ENCODE measurements at places on chromosomes 1 and 21.

DNA sequence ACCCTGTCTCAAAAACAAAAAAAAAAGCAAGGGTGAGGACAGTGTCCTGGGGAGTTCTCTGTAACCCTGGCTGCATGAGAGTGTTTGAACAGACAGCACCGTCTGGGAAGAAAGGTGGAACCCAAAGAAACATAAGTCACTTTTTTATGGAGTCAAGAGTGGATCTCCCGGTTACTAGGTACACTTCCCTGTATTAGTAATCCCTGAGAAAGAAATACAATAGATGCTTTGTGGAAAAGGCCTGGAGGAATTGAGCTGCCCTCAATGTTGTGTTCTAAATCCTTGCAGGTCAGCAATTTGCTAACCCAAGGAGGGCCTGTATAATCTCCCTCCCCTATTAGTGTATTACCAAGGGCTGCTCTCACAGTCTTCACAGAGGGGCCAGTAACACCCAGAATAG is 16.6 kb downstream of the DEGS1 start:
- no peak for DNase-seq

DNA sequence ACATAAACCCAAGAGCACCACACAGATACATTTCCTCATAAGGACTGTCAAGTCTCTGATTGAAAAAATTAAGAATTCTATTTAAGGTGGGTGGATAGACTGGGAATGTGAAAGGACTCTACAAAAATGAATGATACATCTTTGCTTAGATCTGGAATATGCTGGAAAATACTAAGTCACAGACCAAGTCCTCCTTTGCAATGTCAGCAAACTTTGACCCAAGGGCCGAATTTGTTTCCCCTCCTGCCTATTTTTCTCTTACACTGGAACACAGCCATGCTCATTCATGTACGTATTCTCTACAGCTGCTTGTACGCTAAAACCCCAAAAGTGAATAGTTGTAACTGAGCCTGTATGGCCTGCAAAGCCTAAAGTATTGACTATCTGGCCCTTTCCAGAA is 180.7 kb downstream of the ADSS2 start:
- DNase-seq: no peak

DNA sequence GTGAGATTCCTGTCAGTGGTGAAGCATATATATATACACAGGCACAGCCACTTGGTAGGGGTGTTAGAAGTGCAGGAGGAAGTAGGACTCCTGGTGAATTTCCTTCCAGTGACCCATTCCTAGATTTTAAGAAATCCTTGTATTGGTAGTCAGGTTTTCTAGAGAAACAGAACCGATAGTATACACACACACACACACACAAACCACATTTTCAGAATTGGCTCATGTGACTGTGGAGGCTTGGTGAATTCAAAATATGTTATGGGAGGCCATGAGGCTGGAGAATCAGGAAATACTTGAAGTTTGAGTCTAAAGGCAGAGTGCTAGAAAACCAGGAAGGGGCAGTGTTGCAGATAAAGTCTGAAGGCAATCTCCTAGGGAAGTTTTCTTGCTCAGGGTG is 114.2 kb downstream of the FCRL5 start:
- no peak for DNase-seq

DNA sequence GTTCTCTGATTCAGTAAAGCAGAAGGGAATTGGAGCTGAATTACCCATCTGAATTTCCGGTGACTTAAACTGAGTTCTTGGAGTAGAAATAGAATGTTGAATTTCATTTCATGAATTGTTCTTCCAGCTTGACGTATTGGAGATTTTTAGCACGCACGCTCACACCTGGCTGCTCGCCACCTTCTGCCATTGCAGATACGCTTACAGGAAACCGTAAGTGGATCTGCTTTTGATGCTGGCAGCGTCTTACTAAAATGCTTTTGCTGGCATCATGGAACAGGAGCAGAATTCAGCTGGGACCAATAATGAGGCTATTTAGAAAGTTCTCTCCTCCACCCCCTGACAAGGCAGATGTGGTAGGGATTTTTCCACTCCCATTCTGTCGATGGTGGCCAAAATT is 17.7 kb upstream of the ELAVL4 start:
- no peak for DNase-seq

GRCh38 chr1:104797982-104798381 is 1048.3 kb downstream of the AMY1C start:
- DNase-seq: no peak

DNA sequence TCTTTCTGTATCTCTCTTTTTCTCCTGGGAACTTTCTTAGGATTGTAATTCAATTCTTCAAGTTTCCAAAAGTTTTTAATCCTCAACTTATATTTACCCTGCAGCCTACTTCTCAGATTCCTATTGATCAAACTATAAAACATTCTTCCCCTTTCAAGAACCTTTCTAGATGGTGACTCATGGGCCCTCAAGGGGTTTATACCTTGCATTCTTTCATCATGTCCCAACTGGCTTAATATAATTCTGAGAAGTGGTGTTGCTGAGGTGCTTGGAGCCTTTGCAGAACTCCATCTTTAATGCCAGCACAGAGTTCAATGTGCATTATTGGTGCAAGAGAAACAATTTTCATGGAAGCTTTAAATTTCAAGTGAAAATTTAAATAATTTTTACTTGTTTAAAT is 273.4 kb downstream of the VAV3 start:
- no peak for DNase-seq

DNA sequence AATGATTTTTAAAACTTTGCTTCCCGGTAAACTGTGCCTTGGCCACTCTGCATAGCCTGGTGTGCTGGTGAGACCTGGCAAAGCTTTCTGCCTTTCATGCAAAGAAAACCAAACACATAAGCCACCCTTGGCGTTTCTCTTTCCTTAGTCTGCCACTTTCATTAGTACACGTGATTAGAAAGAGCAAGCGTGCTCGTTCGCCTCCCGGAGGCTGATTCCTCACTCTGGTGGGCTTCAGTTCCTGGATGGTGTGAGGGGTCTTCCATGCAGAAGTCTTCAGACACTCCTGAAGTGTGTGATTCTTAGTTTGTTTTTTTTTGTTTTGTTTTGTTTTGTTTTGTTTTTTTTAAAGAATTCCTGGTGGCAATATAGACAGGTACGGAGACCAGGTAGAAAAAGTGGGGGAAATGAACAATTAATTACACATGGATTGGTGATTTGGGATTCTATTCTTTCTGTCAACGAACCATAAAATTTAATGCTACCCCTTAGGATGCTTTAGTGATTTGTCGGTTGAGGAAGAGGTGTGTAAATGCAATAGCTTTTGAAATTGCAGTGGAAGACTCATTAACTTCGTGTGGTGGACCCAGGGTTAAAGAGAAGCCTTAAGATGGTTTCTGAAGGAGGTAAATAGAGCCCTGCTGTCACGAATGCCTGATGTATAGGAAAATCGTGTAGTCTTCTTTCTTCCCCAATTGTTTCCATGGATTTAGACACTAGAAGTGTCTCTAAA is 2.1 kb downstream of the GALNT2 start:
- DNase-seq: no peak

GRCh38 chr1:62361431-62361830 is 42.2 kb upstream of the KANK4 start:
- no peak for DNase-seq

DNA sequence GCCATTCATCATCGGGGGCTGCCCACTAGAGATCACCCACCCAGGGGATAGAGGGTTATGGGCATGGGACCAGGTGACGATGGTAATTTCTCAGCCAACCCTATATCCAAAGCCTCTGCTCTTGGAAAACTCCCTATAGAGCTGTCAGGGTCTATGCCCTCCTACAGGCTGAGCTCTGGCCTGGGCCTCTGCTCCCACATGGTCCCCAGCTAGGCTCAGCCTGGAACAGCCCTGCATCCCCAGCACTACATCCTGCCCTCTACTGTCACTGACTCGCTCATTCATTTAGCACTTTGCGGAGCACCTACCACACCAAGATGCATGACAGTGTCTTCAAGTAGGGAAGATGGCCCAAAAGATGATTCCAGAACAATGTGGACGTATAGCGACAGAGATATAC is 45.0 kb upstream of the EPS8L3 start:
- DNase-seq: no peak

DNA sequence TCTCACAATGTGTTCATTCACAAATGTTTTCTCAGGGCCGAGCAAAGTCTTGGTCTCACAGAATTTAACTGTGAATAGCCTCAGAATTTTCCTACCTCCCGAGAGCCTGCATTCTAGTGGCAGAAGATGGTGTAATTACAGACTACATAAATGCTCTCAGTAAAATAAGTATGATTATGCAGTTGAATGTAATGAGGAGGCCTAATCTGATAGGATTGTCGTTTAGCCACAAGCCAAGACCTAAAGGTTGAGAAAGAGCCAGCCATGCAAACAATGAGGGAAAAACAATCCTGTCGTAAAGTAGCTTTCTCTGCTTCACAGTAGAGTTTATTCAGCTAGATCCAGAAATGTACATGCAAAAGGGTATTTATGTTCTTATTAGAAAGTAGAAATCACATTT is 607.8 kb upstream of the B3GALT2 start:
- no peak for DNase-seq

GRCh38 chr1:106502659-106503058 is 553.8 kb upstream of the PRMT6 start:
- DNase-seq: no peak

DNA sequence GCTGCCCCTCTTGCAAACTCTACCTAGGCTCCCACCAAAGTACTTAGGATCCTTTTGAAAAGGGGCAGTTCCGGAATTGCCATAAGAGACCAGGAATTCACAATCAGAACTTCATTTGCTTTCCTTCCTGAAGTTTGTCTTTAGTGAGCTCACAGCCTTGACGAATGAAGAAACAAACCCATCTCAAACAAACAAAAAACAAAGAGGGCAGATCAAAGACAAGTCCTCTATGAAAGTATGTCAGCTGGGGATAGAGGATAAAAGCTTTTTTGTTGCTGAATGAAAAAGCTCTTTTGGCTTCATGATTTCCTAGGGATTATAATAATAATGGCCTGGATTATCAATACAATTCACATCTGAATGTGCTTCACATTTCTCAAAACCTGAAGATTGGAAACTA is 357.9 kb upstream of the DUSP10 start:
- no peak for DNase-seq

DNA sequence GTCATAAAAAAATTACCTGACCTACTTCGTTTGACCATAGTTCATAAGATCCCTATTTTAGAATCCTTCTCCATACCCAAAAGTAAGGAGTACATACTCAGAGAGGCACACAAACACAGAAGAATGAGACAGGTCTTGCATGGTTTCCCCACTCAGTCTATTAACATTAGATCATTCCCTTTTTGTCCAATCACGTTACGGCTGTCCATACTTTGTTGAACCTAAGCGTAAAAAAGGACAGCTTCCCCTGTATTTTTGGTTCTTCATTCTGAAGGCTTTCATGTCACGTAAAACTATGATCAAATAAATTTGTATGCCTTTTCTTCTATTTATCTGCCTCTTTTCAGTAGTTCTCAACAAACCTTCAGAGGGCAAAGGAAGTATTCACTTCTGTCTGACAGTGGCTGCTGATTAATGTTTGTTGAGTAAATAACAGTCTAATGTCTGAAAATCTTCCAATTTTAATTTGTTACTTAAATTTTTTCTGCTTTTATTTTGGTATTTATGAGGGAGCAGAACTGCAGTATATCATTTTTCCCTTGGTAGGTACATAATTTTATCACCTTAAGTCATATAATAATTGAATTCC is 16.4 kb downstream of the PKN2 start:
- no peak for DNase-seq

Measured in activated T-cell treated with anti-CD3 and anti-CD28 coated beads, Interleukin-2, amount 50 U/mL, for 72 hours (primary cell).